ENCODE measurements at places on chromosomes 13 and 19. TPM values are rescaled to one million over a fixed set of nuclear protein-coding genes. Genes with fewer than 3 reads are reported as not detected.

PSG2 gene
- total RNA-seq = not detected

- DNase-seq = peak; percentile 74
Observed at GRCh38 chr13:29543230-29544215, 52.0 kb downstream of the SLC7A1 start.

GAPDHS gene
- total RNA-seq = 3.2 TPM

DNA sequence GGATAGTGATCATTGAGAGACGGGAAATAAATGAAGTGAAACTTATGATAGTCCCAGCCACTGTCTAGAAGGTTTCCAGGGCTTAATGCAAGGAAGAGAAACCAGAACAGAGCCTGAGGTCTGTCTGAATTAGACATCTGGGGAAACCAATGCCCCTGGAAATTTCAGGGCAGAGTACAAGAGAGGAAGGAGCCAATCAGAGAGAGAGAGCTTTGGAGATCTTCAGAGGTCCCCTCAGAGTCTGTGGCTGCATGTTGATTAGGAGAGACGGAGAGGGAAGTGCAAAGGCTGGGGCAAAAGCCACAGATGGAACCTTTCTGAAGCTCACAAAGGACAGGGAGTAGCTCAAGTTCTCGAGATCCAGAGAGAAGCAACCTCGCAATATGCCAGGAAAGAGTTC, 378.0 kb downstream of the DNAJC15 start:
- no peak for DNase-seq

GRCh38 chr13:54934121-54934520, 1905.5 kb downstream of the OLFM4 start:
- DNase-seq = no peak

ERICH6B gene
- not detected for total RNA-seq

GRCh38 chr13:51122868-51123566, 11.9 kb upstream of the C13orf42 start:
- DNase-seq = no peak

DLL3 gene
- total RNA-seq = 45.3 TPM

ATP13A1 gene
- 30.5 TPM for total RNA-seq

ATXN8OS gene
- total RNA-seq = not detected

C13orf46 gene
- not detected for total RNA-seq

FFAR2 gene
- 0.13 TPM for total RNA-seq

DNA sequence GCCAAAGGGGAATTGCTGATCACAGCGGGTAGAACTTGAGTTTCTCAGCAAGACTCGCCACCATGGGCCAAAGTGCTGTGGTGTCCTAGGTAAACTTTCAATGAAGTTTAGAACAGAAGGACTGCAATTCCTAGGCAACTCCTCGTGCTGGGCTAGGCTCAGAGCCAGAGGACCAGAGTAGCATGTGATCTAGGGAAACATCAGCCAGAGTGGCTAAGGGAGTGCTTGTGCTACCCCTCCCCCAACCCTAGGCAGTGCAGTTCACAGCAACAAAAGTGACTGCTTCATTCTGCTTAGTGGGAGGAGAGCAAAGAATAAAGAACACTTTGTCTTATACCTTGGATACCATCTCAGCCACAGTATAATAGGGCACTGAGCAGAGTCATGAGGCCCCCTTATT, 1658.6 kb upstream of the MIR17HG start:
- peak; percentile 86 for DNase-seq

- DNase-seq = no peak
Observed at GRCh38 chr13:62296812-62297211, 881.2 kb upstream of the PCDH20 start.

- DNase-seq = no peak
Observed at GRCh38 chr13:65342541-65343337, 1887.4 kb downstream of the PCDH9 start.

DNA sequence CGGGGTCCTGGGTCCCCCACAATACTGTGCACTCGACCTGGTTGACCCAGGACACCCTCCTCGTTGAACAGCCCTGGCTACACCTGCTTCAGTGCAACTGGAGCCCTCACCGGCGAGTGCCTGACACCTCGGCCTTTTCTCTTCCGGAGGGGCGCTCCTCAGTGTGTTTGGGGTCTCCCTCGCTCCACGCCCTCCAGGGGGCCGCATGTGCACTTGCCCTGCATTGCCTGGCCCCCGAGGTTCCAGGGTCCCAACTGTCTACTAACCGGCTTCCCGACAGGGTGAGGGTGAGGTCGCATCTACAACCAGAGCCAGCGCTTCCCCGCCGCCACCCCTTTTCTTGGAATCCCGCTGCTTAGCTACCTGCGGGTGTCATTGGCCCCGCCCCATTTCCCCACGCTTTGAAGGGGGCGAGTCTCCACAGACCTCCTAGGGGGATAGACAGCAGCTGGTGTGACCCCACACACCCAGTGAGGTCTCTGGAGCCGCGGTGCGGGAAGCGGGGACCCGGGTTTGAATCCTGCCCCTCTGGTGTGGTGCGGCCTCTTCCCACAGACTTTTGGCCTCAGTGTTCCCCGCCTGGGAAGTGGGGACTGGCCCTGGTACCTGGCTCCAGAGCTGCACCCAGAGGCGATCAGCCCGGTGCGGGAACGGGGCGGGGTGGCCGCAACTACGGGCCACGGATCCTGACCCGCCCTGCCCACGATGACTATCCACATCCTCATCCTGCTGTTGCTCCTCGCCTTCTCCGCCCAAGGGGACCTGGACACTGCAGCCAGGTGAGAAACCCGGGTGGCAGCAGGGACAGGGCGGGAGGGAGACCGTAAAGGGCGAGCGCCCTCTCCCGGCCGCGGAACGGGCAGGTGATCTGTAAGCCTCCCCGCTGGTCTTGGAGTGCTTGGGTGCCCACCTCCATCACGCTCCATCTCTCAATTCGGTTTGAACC, at the start of gene ADM5:
Gene ADM5, plus strand, starts transcription at position 462 of the 946 bp plus-strand sequence. Its CDS starts 244 bp downstream, at position 706.
- DNase-seq = no peak

PSG1 gene
- not detected for total RNA-seq

GRCh38 chr19:50602935-50603334, 34.7 kb upstream of the LRRC4B start:
- DNase-seq = no peak

- DNase-seq = no peak
Observed at GRCh38 chr13:79190932-79191331, 215.1 kb downstream of the RBM26 start.

ZNF763 gene
- 1.8 TPM for total RNA-seq

GRCh38 chr13:53250977-53251376, 222.4 kb downstream of the OLFM4 start:
- DNase-seq = no peak

SIGLEC5 gene
- total RNA-seq = not detected

ZFP82 gene
- 3.9 TPM for total RNA-seq

KASH5 gene
- total RNA-seq = 0.19 TPM

DNA sequence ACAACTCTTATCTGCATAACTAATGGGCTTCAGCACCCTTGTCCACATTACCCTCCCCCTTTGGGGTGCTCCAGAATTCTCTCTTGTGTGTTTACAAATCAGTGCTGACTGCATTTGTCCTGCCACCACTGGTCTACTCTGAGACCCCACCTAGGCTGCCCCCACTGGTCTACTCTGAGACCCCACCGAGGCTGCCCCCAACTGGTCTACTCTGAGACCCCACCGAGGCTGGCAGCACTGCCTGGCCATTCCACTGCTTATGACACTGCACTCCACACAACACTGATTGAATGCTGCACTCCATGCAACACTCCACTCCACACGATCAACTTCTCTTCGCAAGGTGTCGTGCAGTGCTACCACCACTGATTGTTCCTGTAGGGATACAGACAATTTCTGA, 1459.2 kb upstream of the SLC10A2 start:
- no peak for DNase-seq

GRCh38 chr13:21871382-21871781, 200.5 kb downstream of the FGF9 start:
- no peak for DNase-seq

NKG7 gene
- not detected for total RNA-seq

CLDN10 gene
- total RNA-seq = not detected

DNA sequence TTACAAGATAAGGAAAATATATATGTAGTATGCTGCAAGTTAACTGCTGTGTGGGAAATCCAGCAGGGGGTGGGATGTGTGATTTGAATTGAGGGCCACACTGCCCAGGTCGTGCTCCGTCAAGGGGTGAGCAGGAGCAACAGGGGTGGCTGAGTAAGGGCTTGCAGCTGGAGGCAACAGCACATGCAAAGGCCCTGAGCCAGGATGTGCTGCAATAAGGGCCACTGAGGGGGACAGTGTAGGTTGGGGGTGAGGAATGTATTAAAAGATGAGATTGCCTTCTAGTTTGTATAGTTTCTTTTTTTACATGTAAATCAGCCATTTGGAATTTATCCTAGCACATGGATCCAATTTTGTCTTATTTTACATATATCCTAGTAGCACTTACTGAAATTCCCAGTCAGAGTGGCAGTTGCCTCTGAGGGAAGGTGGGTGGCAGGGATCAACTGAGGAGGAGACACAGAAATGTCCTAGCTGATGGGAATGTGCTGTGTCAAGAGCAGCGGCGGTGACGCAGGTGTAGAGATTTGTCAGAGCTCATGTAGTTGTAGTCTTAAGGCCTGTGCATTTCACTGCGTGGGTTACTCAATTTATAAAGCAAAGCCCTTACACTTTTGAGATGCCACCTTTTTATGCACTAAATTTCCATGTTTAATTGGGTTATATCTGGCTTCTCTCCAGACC, 5.4 kb upstream of the RBM42 start:
- DNase-seq = no peak

SIGLEC10 gene
- total RNA-seq = not detected

HS6ST3 gene
- total RNA-seq = 0.03 TPM

All from SK-MEL-5 (cell line).